ENCODE measurements at places on chromosomes 2 and 18.

- DNase-seq: no peak
Measured at GRCh38 chr2:149782572-149782971, 195.0 kb upstream of the MMADHC start.

- no peak for DNase-seq
Measured at GRCh38 chr2:210626849-210627248, 70.5 kb downstream of the CPS1 start.

GRCh38 chr18:50466634-50467033 lies 91.8 kb downstream of the SKA1 start:
- no peak for DNase-seq

DNA sequence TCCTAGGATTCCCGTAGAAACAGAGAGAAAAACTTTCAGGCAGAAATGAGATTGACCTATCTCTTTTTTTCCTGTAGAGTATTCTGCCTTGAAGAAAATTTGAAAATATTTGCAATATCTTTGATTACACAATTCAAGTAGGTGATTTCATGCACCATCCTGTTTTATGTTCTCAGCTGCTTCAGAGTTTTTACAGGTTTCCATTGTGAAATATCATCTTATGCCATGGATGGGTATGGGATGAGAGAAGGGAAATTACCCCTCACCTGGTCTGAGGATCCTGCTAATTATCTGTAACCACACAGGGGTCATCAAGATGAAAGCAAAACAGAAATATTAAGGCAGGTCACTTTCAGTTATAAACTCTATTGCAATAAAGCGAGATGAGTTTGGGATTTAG lies 264.8 kb downstream of the TXNL1 start:
- no peak for DNase-seq

- DNase-seq: no peak
Measured at GRCh38 chr2:1709946-1710560, 34.3 kb downstream of the PXDN start.

- DNase-seq: no peak
Measured at GRCh38 chr2:50611351-50611871, 420.5 kb downstream of the NRXN1 start.

GRCh38 chr2:213766062-213766461 lies 481.8 kb downstream of the SPAG16 start:
- DNase-seq: no peak

GRCh38 chr2:111634050-111634794 lies 249.8 kb downstream of the ANAPC1 start:
- DNase-seq: no peak

DNA sequence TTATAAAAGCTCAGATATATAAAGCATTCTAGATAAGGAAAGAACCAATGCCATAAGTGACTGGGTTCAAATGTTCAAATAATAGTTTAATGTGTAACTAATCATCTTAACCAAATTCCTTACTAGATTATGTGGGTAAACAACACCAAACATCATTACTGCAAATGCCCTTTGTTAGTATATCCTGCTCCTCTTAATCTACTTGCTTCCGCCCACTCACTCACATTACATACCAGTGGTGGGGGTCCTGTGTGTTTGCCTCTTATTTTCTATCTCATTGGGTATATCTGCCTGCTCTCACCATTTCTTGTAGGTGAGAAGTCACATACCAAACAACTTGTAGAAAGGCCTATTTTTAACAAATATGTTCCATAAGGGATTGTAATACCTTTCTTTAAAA lies 562.1 kb downstream of the NRXN1 start:
- peak; percentile 10 for DNase-seq

- DNase-seq: peak; percentile 49
Measured at GRCh38 chr18:49041435-49042245, 90.9 kb upstream of the SMAD7 start.

DNA sequence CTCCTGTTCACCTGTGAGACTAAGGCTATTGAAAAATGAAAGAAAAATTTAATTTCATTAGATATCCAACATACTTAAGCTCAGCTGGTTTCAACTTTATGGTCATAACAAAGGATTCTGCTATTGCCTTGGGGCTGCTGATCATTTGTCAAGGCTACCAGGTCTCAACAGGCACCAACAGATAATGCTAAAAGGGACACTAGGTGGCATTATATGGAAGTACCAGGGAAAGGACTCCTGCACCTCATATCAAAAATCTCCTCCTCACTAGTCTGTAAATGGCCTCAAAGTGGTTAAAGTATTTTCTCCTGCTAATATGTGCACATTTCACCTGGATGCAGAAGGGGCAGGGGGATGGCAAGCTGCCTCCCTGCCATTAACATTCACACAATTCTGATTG lies 167.9 kb upstream of the REG3A start:
- DNase-seq: no peak

- DNase-seq: no peak
Measured at GRCh38 chr2:11963966-11964365, 217.5 kb downstream of the LPIN1 start.

- no peak for DNase-seq
Measured at GRCh38 chr2:122736279-122736678, 980.8 kb downstream of the TSN start.

DNA sequence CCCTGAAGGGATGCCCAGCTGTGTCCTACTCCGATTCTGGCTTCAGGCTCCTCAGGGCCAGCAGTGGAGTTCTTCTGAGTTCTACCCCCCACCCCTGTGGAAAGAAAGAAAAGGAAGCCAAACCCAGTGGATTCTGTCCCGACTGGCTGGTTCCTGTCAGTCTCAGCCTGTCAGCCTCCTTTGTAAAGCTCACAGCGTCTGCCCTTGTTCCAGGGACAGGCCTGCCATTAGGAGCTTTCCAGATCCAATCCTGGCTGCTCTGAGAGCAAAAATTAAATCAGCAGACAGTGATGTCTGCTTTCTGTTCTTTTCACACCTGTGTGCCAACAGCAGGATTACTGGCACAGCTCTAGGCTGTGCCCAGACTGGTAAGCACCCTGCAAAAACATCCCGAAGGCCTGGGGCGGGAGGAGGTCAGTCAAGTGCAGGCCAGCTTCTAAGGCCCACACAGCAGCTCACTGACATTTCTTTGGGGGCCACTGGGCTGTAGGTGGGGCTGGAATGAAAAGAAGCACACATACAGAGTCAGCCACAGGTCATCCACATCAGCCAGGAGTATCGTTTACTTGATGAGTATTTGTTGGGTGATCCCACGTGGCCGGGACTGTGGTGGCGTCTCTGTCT lies 69.1 kb downstream of the EHD3 start:
- no peak for DNase-seq

GRCh38 chr2:222404151-222404905 lies 20.0 kb upstream of the SGPP2 start:
- DNase-seq: no peak

DNA sequence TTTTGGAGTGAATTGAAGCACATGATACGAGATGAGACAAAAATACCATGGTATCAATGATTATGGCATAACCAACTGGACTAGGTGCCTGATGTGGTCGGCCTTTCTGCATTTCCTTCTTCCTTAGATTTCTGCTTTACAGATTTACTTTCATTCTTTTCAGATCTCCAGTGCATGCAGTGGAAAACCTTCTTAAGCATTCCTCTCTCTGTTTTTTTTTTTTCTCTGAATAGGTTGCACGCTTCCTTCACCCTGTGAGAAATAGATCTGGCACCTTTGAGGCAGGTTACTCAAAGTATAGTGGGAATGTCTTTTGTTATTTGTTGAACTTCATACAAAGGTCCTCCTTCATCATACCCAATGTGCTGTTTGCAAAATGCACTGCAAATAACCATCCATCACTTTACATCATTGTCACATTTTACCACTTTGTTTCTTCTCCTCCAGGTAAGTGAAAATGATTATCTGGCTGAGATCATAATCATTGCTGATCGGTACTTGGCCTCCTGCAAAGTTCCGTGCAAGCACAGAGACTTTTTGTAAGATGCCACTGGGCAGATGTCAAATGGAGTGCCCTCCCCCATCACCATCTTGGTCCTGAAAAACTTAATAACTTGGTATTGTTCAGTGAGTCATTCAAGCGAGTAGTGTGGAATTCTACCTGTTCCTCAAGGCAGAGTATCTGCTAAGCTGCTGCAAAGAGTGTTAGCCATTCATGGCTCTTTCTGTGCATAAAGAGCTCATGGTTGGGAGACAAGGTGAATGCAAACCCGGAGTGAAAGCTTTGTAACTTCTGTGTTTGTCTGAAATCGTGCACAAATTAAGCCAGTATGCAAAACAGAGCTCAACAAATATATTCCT lies 30.0 kb upstream of the KLHL14 start:
- peak; percentile 24 for DNase-seq

DNA sequence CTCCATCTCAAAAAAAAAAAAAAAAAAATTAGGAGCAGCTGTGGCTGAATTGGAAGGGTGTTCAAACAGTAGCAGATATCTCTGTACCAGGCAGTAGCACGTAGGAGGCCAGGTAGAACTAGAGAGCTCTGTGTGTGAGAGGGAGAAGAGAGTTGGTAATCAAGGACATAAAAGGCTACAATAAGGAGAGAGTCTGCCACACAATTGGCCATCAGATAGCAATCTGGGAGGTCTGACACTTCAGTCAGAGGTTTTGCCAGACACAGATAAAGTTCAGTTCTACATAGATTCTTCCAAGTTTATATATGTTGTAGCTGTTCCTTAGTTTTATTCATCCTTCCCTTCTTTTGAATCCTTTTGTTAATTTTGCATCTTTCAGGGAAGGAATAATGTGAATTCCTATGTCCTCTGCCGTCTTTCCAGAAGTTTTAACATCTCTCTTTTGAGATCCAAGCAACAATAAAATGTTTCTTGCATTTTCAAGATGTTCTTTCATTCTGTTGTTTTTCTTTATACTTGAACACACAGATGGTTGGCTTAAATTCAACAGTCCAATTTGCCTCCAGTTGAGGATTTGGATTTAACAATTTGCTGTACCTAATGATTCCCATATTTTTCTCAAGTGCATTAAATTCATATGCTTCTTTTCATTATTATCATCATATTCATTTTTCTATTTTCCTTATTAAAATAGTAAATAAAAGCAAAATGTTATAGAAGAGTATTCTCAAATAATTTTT lies 600.3 kb upstream of the GCFC2 start:
- DNase-seq: no peak

GRCh38 chr2:71607151-71607889 lies 154.0 kb downstream of the DYSF start:
- DNase-seq: no peak

DNA sequence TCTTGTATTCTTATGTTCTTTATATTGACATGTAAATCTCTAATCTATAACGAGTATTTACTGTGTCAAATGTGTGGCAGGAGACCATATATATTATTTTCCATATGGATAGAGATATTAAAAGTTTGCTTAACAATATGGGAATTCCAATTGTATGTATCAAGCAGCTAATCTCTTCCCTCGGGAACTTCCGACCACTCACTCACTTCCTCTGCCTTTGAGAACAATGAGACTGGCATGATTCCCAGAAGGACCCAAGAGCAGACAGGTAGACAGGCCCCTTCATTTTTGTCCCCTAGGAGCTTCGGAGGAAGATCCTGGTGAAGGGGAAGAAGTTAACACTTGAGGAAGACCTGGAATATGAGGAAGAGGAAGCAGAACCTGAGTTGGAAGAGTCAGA lies 24.1 kb downstream of the PLCD4 start:
- no peak for DNase-seq

DNA sequence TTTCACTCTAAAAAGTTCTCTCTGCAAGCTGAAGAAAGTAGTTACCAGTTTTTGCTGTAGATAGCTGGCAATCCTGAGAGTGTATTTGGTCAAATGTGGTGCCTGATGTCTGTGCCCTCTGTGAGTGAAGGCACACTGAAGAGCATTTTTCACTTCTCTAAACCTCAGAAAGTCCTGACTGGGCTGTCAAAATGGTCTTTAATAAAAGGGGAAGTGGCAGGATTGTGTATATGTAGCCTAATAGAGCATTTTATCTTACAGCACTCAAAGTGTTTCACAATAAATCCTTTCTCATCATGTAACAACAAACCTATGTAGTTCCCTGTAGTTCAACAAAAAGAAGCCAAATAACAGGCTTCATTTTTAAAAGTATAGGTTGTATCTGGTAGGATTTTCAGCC lies 1552.3 kb upstream of the SLC39A10 start:
- no peak for DNase-seq

DNA sequence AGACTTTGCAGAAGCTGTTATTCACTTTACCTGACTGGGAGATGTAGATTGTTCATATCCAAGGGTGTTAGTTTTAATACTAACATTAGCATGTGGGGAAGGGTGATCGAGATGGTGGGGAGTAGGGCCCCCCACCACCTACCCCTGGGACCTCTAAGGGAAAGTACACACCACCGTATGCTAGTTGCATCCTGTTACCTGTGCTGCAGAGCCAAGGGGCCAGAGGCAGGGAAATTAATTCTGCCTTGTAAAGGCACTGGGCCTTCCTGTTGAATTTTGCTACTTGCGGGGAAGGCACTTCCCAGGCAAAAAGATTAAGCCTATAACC lies 9.0 kb downstream of the STEAP3 start:
- DNase-seq: no peak

DNA sequence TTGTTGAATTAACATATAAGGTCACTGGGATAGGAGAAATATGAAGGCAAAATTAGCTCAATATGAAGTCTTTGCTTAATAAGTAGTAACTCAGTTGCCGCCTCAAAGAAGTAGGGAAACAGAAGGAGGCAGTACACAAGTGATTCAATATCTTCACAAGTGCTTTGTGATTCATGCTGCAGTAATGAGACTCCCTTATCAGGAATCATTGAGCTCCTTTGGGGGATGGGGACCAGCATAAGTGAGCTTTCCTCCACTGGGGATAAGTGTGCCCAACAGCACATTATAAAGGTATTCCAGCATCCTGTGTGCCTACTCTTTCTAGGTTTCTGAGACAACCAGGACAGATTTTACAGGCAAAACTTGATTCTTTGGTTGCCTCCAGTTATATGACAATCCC lies 323.4 kb upstream of the UBE2E3 start:
- no peak for DNase-seq

- no peak for DNase-seq
Measured at GRCh38 chr2:7428454-7429204, 511.4 kb downstream of the RNF144A start.

DNA sequence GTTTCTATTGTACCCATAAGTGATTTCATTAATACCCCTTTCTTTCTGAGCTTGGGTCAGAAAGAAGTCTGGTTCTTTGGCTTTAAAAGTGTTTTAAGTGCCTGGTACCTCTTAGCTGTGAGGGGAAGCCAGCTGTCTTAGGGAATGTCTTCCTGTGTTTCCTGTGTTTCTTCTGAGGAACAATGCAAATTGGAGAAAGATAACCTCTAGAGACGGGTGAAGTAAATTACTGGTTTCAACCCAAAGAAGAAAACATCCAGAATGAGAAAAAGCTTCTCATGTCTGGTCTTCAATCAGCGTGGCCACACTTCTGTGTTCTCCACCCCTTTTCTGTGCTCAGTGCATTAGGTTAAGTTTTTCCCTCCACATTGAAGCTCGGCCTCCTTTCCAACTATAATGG lies 10.2 kb upstream of the CHN1 start:
- DNase-seq: no peak

DNA sequence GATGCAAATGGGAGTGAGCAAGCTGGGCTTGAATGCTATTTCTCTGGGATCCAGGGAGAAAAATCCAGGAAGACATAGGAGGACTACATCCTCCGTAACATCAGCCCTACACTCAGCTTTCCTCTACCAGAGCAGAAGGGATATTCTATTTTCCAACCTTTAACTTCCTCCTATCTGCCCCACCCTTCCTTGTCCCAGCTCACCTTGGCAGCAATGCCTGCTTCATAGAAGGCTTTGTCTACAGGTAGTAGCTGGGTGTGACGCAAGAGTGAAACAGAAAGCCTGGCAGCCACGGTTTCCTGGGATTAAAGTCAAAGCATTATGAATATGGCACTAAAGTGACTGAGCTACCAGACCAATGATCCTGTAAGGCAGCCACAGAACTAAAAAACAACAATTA lies 3.9 kb downstream of the KRTCAP3 start:
- DNase-seq: peak; percentile 32
